ENCODE measurements at places on chromosomes 1 and 21.

- DNase-seq = no peak
Measured at GRCh38 chr1:9326596-9326995, 33.9 kb downstream of the SPSB1 start.

DNA sequence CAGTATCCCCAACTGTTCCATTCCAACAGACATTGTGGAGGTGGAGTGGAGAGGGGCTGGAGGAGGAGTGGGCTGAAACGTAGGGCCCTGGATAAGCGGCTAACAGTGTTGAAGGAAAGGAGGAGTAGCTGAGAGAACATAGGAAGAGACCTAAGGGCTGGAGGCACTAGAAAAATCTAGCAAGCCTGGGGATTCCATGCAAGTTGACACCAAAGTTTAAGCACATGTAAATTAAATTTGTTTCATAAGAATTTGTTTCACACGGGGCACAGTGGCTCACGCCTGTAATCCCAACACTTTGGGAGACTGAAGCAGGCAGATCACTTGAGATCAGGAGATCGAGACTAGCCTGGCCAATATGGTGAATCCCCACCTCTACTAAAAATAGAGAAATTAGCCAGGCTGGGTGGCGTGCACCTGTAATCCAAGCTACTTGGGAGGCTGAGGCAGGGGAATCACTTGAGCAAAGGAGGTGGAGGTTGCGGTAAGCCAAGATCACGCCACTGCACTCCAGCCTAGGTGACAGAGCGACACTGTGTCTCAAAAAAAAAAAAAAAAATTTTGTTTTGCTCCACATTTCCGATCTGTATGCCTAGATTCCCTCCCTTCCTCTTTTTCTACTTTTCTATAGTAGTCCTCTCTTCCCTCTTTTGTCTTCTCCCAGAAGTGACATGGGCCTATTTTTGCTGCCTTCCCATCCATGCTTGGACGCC lies 530 bp upstream of the CD244 start:
- no peak for DNase-seq

- no peak for DNase-seq
Measured at GRCh38 chr21:34913811-34914210, 135.3 kb downstream of the RUNX1 start.

DNA sequence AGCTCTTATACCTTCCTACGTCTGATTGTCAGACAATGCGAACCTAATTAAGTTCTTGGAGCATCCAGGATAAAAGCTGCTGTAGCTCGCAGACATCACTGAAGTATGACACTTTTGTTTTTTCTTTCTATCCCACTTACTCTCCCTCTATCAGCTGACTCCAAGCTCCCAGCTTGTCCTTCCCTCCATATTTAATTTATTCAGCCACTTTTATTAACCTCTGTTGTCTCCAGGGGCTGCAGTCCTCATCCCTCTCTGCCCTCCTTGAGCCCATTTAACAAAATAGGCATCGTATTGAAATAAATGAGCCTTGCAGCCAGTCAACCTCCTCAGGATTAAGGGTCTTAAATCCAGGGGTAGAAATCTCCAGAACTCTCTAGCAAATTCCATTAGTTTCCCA lies 7.1 kb downstream of the KIRREL1 start:
- DNase-seq = no peak

DNA sequence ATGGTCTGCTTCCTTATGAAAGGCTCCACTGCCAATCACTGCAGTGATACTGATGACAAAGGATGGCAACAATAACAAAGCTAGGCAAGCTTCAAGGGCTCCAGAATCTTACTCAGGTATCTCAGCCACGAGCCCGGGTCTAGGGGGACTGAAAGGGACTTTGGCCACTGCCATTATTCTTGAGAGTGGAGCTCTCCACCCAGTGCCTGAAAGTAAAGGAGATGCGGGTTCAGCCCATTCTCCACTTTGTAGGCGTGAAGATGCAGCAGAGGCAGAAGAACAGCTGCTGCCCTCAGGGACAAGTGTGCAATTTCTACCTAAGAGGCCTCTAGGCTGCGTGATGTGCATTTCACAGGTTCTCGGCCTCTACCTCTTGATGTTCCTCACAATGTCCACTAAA lies 31.4 kb upstream of the SLAMF9 start:
- DNase-seq = no peak

DNA sequence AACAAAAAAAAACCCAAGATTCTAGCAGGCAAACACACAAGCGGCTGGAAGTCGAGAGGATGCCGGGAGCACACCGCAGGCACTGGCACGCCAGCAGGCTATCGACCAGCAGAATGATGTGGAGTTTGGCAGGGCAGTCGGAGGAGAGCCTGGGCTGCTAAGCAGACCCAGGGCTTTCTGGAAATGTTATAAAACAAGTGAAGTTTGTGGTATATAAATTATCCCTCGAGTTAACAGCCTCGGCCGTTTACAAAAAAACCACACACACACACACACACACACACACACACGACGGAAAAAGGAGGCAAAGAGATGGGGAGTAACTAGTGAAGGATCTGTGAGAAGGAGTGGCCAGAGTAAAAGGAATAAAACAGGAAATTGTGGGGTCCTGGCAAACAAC lies 87.2 kb upstream of the IVNS1ABP start:
- no peak for DNase-seq

DNA sequence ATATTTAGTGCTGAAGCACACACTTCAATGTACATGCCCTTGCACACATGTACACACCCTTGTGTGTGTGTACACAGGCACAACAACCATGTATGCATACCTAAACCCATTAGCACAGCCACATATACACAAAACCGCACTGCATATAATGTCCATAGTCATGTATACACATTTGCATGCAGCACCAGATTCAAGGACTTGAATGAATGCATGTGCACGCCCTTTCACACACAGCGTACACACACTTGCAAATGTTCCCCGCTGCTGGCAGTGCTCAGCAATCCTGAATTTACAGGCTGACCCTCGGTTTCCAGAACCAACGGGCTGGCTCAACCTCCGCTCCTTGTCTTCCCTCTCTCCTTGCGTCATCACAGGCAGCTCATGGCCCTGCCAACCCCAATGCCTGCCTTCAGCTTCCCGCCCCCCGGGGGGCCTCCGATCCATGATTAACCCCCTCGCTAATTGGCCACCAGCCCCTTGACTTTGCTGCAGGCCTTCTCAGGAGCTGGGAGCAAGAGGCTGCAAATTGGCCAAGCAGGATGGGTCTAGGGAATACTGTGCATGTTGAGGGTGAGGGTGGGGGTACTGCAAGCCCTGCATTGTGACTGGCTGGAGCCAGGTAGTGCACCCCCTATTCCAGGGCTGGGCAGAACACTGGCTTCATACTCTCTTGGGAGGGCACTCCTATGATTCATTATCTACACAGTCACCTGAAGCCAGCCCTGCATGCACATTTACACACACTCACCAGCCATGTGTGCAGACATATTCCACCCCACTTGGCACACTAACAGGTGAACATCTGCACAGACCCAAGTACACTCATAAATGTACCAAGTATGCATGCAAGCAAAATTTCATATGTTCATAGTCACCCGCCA lies 7.9 kb downstream of the GPR3 start:
- no peak for DNase-seq

DNA sequence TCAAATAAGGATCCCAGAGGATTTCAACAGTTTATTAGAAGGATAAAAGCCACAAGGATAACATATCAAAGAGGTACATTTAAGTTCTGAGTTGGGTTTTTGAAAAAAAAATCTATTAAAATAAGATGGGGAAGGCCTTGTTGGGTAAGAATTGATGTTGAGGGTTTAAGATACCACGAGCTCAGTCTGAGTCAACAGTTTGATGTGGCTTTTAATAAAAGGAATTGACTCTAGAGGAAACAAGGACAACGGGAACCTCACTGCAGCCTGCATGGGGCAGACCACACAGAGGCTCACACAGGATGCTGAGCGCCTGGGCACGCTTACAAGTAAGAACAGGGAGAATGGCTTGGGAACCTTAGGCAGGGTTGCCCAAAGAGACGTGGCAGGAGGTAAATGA lies 107.5 kb downstream of the TIAM1 start:
- DNase-seq = no peak

GRCh38 chr1:212582808-212583615 lies 25.5 kb upstream of the ATF3 start:
- DNase-seq = no peak

DNA sequence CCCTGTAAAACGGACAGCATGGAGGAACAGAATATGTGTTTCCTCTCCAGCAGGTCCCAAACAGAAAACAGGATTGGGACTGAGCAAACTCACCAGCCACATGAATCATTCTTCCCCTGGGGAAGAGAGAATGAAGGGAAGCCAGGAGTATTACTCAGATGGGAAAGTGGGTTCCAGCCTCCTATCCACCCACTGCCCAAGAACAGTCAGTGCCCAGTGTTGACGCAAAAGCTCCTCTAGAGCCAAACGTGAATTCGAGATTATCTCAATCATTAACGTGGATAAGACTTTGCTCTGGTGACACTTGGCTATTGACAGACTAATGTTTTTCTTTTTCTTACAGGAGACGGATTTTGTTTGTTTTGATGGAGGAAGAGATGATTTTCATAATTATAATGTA lies 9.3 kb downstream of the MIA3 start:
- DNase-seq = no peak

GRCh38 chr1:203152158-203153034 lies 23.2 kb downstream of the MYBPH start:
- DNase-seq = peak; percentile 46

- DNase-seq = no peak
Measured at GRCh38 chr1:152182944-152183361, 23.9 kb upstream of the RPTN start.

GRCh38 chr1:9798236-9799130 lies 25.3 kb downstream of the CLSTN1 start:
- DNase-seq = no peak

DNA sequence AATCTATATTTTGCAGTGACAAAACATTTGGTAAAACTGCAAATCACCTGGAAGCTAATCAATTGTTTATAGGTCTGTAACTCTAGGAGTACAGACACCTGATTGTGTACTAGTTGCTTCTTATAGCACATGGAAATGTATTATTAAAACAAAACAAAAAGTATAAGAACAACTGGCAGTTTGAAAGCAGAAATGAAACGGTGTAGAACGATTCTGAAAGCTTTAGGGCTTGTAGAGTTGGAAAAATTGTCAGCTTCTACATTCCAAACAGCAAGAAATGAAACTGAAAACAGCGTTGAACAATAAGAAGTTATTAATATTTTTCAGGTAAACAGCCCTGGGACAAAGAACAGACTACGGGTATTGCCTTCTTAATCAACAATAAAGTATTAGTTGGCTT lies 273.3 kb downstream of the OLFM3 start:
- DNase-seq = no peak

DNA sequence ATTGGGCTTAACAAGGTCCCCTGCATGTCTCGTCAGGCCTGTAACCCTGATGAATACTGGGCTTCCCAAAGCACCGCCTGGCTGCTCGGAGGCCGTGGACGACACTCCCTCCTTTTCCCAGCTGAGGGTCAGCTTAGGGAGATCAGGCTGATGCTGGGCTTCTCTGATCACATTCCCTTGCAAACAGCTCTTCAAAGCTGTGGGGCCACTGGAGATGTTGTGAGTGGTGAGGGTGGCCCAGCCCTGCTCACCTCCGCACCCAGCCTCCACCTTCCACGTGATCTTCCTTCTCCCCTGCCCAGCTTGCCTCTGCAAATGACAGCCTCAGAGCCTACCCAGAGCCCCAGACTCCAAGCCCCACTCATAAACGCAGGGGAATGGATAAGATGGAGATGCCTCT lies 195.4 kb downstream of the GRIK3 start:
- DNase-seq = no peak

GRCh38 chr1:161872506-161872905 lies 106.4 kb downstream of the ATF6 start:
- DNase-seq = no peak

DNA sequence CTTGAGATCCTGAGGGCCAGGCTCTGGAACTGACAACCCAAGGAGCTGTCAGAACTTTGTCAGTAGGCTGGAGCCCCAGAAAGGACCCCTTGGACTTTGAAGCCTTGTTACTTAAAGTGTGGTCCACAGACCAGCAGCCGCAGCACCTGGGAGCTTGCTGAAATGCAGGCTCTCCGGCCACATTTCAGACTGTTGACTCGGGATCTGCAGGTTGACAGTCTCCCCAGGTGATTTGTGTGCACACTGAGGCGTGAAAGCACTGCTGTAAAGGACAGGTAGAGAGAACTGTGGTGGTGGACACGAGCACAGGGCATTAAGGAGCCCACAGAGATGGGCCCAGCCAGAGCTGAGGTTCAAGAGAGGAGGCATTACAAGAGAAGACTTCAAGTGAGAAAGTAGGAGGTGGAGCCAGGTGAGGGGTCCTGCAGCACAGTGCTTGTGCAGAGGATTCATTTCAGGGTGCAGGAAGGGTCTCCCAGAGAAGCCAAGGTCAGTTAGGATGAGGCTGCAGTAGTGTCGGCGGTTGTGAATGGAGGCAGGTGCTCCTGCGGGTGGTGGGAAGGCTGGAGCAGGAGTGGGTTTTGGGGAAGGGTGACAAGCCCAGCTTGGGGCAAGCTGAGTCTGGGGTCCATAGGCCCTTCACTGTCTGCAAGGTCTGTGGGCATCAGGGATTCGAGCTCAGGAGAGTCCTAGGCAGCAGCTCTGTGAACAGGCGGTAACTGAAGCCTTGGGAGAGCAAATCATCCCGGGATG lies 4.6 kb downstream of the HYI start:
- DNase-seq = no peak

- no peak for DNase-seq
Measured at GRCh38 chr21:41805038-41805437, 38.2 kb upstream of the RIPK4 start.

DNA sequence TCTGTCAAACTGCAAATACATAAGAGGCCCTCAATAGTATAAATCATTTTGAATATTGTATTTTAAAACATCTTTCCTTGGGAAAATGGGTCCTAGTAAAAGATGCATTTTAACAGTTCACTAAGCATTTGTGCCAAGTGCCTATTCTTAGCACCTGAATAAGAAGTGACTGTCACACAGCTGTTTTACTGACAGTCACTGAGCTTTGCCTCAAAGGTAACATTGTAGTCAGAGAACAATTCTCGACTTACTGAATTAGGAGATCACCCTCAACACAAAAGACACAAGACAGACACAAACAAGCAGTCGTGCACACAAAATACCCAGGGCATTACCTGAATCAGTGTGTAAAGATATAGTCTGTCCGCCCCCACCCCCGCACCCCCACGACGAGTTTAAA lies 408 bp downstream of the ESRRG start:
- DNase-seq = peak; percentile 18

DNA sequence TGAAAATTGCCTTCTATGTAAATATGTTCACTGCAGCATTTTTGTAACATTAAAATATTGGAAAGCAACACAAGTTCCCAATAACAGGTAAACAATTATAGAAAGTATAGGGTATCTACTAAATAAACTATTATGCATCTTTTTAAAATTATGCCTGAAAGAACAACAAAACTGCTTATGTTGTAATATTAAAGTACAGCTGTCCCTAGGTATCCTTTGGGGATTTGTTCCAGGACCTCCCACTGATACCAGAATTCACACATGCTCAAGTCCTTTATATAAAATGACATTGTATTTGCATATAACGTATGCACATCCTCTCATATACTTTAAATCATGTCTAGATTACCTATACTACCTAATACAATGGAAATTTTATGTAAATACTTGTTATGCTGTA lies 121.8 kb upstream of the TNFSF4 start:
- no peak for DNase-seq

GRCh38 chr21:31180256-31181081 lies 142.2 kb upstream of the KRTAP19-8 start:
- no peak for DNase-seq

- no peak for DNase-seq
Measured at GRCh38 chr1:25658791-25659431, 42.3 kb downstream of the MAN1C1 start.

Data from neuronal stem cell (in vitro differentiated cells).